ENCODE measurements at places on chromosomes 4 and X. TPM values are rescaled to one million over a fixed set of nuclear protein-coding genes. Genes with fewer than 3 reads are reported as not detected.

DNA sequence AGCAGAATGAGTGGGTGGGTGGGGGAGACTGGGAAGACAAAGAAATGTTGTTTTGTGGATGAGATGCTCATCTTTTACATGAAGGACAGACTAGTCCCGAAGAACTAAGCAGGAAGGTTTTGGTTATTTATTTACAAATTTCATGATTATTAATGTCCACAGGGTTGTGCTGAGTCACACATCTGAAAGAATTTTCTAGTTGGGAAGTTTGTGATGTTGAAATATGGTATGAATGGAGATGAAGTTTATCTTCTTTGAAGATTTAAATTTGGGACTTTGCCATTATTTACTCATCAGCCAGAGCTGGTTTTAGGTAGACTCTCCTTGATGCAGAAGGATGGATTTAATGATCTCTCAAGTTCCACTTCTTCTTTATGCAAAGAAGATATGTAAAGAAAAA, 75.5 kb downstream of the MOSPD2 start:
- H3K36me3 ChIP-seq = no peaks in the 10 kb centered on the region
- no peak overlapping the region for H3K27ac ChIP-seq
- no peak for DNase-seq
- no peaks in the 10 kb centered on the region for H3K4me1 ChIP-seq
- no peaks in the 10 kb centered on the region for H3K27me3 ChIP-seq

DNA sequence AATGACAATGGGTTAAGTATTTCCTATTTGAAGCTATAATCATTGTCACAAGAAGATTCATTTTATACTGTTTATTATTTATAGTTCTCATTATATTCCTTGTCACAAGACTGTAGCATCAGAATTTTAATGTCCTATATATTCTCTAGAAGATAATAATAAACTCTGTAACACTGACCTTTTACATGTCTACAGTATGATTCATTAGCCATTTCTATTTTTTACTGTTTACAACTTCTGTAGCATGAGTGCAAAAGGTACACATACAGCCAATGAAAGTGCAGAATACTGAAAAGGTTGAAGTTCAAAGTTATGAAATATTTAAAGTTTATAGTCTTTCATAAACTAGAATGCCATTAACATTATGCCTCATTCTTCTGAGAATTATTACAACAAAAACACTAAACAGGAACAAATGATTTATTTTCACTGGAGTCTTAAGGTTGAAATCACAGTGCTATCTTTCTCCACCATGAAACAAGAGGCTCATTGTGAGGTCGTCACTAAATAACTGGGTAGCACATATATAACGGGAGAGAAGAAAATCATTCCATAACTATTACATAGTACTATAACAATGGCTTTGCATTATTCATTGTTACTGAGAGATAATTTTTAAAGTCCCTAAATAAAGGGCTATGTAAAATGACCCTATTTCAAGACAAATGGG, 4.9 kb downstream of the PRR32 start:
- no peak overlapping the region for H3K27ac ChIP-seq
- H3K4me3 ChIP-seq = no peak overlapping the region
- H3K4me1 ChIP-seq = no peaks in the 10 kb centered on the region
- no peaks in the 10 kb centered on the region for H3K27me3 ChIP-seq
- H3K36me3 ChIP-seq = no peaks in the 10 kb centered on the region

F11 gene
- not detected for polyA plus RNA-seq

GABRB1 gene
- polyA plus RNA-seq = 0.26 TPM

DNA sequence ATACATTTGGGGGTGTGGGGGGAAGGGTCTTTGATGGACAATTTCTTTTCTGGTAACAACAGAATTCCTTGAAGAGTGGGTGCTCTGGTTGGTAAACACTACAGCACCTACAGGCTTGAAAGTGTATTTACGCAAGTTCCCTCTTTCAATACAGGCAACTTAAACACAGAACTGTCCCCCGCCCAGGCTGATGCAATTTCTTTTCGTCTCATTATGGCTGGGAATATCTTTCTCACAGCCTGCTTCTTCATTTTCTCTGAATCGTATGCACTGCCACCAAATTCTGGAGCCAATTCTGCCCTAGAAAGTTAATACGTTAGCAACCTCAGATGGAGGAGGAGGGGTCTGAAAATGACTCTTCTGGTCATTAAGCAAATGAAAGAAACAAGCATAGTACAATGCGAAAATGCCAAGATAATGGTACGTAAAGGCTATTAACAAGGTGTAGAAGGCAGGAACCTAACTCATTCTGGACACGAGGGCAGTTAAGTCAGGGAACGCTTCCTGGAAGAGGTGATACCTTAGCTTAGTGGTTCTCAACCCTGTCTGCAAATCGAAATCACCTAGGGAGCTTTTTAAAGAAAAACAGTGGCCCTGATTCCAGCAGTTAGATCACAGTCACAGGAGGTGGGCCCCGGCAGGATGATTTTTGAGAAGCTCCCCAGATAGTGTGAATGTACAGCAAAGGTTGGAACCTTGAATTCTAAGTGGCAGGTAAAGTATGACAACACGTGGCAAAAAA, 1.0 kb downstream of the AGA start:
- peak; percentile 50 for DNase-seq
- no peaks in the 10 kb centered on the region for H3K36me3 ChIP-seq
- peak overlapping the region; percentile 62 for H3K4me3 ChIP-seq
- H3K27ac ChIP-seq = peak overlapping the region; percentile 89

TMEM165 gene
- polyA plus RNA-seq = 125 TPM

- no peak overlapping the region for H3K4me3 ChIP-seq
- H3K4me1 ChIP-seq = no peaks in the 10 kb centered on the region
- no peaks in the 10 kb centered on the region for H3K36me3 ChIP-seq
- no peak for DNase-seq
These were observed 102.1 kb downstream of the CPZ start for GRCh38 chr4:8694651-8695151.

STARD8 gene
- polyA plus RNA-seq = 0.74 TPM

PRSS12 gene
- polyA plus RNA-seq = 4.1 TPM

DNA sequence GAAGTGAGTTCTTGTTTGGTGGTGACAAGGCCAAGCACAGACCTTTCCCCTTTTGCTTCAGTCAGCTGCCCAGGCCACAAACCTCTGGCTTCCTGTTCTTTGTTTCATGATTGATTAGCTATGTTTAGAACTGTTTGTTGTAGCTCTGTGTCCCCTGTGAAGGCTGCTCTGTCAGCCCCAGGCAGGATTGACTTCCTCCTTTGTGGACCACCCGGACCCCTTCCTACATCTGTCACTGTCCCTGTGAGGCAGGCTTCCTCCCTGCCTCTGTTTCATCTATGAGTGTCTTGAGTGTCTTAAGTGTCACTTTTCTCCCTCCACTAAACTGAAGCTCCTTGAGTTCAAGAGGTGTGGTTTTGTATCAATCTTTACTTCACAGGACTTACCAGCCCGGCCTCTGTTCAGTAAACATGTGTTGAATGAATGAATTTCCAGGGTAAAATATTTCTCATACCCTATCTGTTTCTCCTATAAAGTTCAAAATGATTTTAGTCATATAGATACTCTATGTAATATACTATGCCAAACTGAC, 83.5 kb downstream of the ZNF674 start:
- no peak overlapping the region for H3K27ac ChIP-seq
- no peaks in the 10 kb centered on the region for H3K4me1 ChIP-seq
- H3K27me3 ChIP-seq = no peaks in the 10 kb centered on the region

ADH1A gene
- polyA plus RNA-seq = not detected

GRCh38 chr4:154622598-154622997, 10.1 kb upstream of the FGG start:
- H3K4me3 ChIP-seq = no peak overlapping the region
- no peaks in the 10 kb centered on the region for H3K36me3 ChIP-seq
- peaks cover 21% of the 10 kb centered on the region for H3K27me3 ChIP-seq
- DNase-seq = peak; percentile 82
- peaks cover 18% of the 10 kb centered on the region for H3K4me1 ChIP-seq

DOK7 gene
- 0.31 TPM for polyA plus RNA-seq

DNA sequence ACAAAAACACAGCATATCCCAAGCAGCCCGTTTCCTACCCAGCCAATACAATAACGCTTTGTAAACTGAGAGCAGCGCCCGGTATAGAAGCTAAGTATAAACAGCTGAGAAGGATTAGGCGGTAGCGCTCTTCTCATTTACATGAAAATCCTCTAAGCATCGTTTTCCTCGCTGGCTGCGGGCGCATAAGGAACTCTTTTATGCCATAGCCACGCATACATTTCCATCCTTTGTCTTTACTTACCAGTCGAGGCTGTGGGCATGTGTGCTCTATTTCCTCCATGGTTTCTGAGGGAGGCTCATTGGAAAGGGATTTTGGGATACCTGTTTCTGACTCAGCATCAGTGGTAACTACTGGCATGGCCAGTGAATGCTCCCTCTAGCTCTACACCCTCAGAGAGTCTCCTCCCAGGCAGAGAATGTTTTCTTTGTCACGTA, 383 bp downstream of the PCYT1B start:
- H3K4me1 ChIP-seq = no peaks in the 10 kb centered on the region
- no peaks in the 10 kb centered on the region for H3K36me3 ChIP-seq
- peak overlapping the region; percentile 50 for H3K4me3 ChIP-seq

DNA sequence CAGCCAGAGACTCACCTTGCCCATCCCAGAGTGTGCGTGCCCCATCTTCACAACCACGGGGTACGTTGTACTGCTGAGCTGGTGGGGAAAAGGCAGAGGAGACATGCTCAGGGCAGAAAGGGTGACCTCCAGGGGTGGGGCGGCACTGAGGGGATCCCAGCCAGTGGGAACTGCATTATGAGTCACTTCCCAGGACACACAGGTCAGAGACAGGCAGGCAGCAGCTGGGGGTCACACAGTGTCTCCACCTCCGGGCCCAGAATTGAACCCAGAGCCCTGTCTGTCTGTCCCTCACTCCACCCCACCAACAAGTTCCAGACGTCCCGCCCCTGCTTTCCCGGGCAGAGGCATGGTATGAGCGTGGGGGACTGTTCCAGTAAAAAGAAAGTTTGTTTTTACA, 4.8 kb upstream of the TIMP1 start:
- H3K36me3 ChIP-seq = no peaks in the 10 kb centered on the region
- DNase-seq = no peak
- H3K27me3 ChIP-seq = no peaks in the 10 kb centered on the region
- no peak overlapping the region for H3K27ac ChIP-seq

MAGEC2 gene
- not detected for polyA plus RNA-seq

- no peaks in the 10 kb centered on the region for H3K36me3 ChIP-seq
- H3K4me1 ChIP-seq = no peaks in the 10 kb centered on the region
- H3K4me3 ChIP-seq = no peak overlapping the region
- no peak for DNase-seq
- no peak overlapping the region for H3K27ac ChIP-seq
These were observed 628.3 kb upstream of the MAGEB2 start for GRCh38 chrX:29587107-29587506.

MTHFD2L gene
- polyA plus RNA-seq = 35.7 TPM

- no peak for DNase-seq
- no peak overlapping the region for H3K4me3 ChIP-seq
- H3K36me3 ChIP-seq = no peaks in the 10 kb centered on the region
- H3K27me3 ChIP-seq = no peaks in the 10 kb centered on the region
- no peak overlapping the region for H3K27ac ChIP-seq
- H3K4me1 ChIP-seq = peaks cover 17% of the 10 kb centered on the region
These were observed 570.6 kb downstream of the SPRY1 start for GRCh38 chr4:123966990-123967769.

GALNTL6 gene
- polyA plus RNA-seq = 0.10 TPM

TSPAN7 gene
- polyA plus RNA-seq = 10.4 TPM

DNA sequence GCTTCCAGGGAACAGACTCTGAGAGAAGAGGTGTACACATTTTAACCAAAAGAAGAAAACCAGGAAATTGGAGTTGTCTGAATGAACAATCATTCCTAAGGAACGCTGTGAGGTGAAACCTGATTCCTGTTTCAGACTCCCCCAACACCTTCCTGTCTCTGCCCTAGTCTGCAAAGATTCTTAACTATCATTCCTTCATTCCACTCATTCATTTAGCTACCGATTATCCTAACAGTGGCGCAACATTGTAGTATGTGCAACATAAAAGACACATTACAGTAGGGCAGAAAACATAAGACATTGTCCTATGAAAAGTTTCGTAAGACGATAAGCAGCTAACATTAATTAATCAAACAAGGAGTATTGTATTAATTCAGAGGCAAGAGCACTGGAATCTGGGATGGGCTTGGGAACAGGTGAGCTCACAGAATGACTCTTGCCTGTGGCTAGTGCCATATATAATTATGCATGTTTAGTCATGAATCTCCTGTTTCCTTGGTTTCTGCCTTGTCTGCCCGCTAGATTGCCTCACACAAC, 23.8 kb upstream of the ADH7 start:
- H3K27me3 ChIP-seq = no peaks in the 10 kb centered on the region
- no peak overlapping the region for H3K4me3 ChIP-seq
- H3K4me1 ChIP-seq = 0 out of 2 replicates have a peak, but pooled peaks cover 4% of the 10 kb centered on the region
- no peaks in the 10 kb centered on the region for H3K36me3 ChIP-seq
- no peak overlapping the region for H3K27ac ChIP-seq

KDR gene
- 27.9 TPM for polyA plus RNA-seq

CSN1S1 gene
- 0.21 TPM for polyA plus RNA-seq

DNA sequence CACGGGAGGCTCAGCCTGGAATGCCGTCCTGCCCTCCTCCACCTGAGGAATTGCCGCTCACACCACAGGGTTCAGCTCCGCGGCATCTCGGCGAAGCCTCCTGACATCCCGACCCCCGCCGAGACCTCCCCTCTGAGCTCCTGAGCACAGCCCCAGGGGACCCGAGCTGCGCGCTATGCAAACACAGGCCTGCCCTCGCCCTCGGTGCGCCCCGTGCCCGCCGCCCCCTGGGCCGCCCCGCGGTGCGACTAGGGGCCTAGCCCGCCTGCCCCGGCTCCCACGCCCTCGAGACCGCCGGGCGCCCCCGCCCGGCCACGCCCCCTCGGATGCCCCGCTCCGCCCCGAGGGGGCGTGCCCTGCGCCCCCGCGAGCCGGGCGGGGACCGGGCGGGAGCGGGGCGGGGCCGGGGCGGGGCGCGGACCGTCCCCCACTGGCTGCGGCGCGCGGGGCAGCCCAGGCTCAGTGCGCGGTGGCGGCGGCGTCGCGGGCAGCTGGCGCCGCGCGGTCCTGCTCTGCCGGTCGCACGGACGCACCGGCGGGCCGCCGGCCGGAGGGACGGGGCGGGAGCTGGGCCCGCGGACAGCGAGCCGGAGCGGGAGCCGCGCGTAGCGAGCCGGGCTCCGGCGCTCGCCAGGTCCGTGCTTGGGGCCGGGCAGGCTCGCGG, at the start of gene FGFR3:
FGFR3 (plus strand) TSS at position 462 of the 664 bp plus-strand sequence. CDS start 642 bp downstream, outside the sequence.
- 0 out of 2 replicates have a peak, but pooled peaks cover 4% of the 10 kb centered on the region for H3K4me1 ChIP-seq
- no peak within 1 kb of the TSS for H3K27ac ChIP-seq
- H3K36me3 ChIP-seq = no peaks in the 10 kb centered on the region
- H3K4me3 ChIP-seq = peak within 1 kb of the TSS; percentile 67
- DNase-seq = peak; percentile 90

- DNase-seq = no peak
- H3K4me3 ChIP-seq = no peak overlapping the region
- no peaks in the 10 kb centered on the region for H3K4me1 ChIP-seq
- H3K27me3 ChIP-seq = no peaks in the 10 kb centered on the region
- H3K36me3 ChIP-seq = no peaks in the 10 kb centered on the region
- H3K27ac ChIP-seq = no peak overlapping the region
These were observed 20.8 kb downstream of the TEX13C start for GRCh38 chrX:125340490-125340889.

- DNase-seq = no peak
- H3K27me3 ChIP-seq = no peaks in the 10 kb centered on the region
- H3K4me1 ChIP-seq = no peaks in the 10 kb centered on the region
- H3K36me3 ChIP-seq = no peaks in the 10 kb centered on the region
- H3K4me3 ChIP-seq = no peak overlapping the region
These were observed 107.9 kb downstream of the COMMD8 start for GRCh38 chr4:47355568-47355967.

- no peak overlapping the region for H3K4me3 ChIP-seq
- no peaks in the 10 kb centered on the region for H3K4me1 ChIP-seq
- no peak for DNase-seq
- no peaks in the 10 kb centered on the region for H3K36me3 ChIP-seq
These were observed 54.0 kb upstream of the RNF128 start for GRCh38 chrX:106672527-106672926.

- no peak overlapping the region for H3K4me3 ChIP-seq
- no peak for DNase-seq
- H3K36me3 ChIP-seq = no peaks in the 10 kb centered on the region
- no peak overlapping the region for H3K27ac ChIP-seq
- no peaks in the 10 kb centered on the region for H3K4me1 ChIP-seq
These were observed 524.3 kb upstream of the MAGEB2 start for GRCh38 chrX:29691044-29691443.

Data from GM23338 (cell line).